ENCODE measurements at places on chromosomes 16 and 17.
A peak's percentile ranks its signal among the peaks of the same experiment; 100 is the strongest.

GRCh38 chr17:51745993-51746392, 412.5 kb downstream of the CA10 start:
- no peak for DNase-seq

DNA sequence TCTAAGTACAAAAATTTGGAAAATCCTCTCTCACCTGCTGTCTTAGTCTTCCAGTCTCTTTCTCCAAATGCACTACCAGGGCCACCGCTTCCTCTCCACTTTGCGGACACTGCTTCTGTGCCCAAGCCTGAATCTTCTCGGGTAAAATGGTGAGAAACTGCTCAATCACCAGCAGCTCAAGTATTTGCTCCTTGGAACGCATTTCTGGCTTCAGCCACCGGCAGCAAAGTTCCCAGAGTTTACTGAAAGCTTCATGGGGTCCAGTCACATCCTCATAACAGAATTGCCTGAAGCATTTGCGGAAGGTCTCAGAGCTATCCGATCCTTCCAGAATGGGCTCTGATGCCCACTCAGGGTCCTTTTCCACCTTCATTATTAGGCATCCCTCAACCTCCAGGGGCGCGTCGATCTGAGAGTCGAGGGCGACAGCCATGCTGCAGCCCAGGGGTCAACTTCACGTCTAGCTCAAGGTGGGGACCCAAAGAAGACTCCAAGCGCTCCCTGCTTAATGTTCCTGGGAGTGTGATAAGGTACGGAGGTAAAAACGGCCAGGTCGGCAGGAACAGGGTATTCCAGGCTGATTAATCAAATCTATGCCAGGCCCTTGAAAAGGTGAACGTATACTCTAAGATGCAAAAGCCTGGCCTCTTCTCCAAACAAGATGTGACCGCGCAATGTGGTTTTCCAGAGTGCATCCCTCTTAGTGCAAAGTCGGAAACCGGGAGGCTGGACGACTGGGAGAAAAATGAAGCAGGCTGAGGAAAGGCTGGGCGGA, 763 bp downstream of the ZKSCAN2 start:
- DNase-seq: peak; percentile 9

- peak; percentile 68 for DNase-seq
Measured at GRCh38 chr17:17685775-17686291, 4.6 kb downstream of the RAI1 start.

GRCh38 chr16:3471518-3472176, 23.6 kb downstream of the C16orf90 start:
- DNase-seq: no peak

- DNase-seq: no peak
Measured at GRCh38 chr17:66978514-66979061, 14.1 kb downstream of the CACNG4 start.

DNA sequence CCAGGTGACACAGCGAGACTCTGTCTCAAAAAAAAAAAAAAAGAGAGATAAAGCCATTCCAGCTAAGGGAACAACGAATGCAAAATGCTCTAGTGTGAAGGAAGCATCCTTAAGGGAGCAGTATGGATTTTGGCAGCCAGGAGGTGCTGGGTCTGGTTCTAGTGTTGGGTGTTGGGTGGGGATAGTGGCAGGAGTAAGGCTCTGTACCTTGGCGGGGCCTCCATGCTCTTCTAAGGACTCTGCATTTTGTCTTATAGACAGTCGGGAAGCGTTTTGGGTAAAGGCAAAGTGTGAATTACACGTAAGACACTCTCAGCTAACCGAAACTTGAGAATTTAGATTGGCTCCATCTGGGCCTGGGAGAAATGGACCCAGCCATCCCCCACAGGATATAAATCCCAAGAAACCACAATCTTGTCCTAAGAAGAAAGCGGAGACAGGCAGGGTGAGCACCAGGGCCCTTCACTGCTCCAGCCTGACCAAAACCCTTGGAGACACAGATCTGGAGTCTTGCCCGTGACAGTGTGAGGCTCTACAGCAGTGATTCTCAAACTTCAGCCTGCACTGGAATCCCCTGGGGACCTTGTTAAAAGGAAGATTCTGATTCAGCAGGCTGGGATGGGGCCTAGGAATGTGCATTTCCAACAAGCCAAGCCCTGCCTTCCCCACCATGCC, 33.1 kb upstream of the PHB1 start:
- peak; percentile 92 for DNase-seq

- no peak for DNase-seq
Measured at GRCh38 chr16:4924593-4925292, 12.2 kb downstream of the PPL start.

DNA sequence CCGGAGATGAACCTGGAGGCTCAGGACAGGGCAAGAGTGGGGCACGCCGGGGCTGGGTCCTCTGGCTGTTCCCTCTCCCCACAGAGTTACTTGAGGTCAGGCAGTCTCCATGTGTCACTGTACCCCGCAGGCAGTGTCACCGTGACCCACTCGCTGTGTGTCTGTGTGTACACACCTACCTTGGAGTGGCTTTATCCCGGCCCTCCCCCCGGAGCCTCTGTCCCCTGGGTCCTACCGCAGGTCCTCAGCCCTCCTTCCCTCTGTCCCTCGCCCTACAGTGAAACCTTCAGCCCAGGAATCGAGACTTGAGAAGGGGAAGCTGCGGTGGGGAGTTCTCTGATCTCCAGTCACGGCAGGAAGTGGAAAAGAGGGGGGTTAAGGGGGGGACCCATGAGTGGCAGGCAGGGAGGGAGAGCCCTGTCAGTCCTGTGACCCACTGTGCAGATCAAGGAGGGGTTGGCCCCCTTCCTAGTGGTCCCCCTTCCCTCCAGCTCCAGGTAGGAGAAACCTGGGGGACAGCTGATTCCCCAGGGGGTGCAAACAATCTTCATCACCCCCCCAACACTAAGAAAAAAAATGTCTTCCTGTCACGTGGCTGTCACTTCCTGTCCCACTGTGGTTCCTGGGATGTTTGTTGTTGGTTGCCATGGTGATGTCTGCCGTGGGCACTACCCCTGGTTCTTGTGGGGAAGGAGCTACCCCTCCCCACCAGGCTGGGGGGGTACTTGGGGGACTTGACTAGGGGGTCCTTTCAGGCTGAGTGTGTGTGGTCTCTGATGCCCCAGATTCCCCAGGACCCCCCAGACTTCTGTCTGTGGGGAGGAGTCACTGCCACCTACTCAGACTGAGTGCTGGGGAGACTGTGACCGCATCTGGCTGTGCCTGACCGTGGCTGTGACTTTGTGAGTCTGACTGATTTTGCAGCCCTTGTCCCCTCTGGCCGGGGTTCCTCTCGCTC, 13.7 kb downstream of the RARA start:
- peak; percentile 89 for DNase-seq

GRCh38 chr17:29929006-29929532, 959 bp downstream of the SSH2 start:
- DNase-seq: peak; percentile 24

DNA sequence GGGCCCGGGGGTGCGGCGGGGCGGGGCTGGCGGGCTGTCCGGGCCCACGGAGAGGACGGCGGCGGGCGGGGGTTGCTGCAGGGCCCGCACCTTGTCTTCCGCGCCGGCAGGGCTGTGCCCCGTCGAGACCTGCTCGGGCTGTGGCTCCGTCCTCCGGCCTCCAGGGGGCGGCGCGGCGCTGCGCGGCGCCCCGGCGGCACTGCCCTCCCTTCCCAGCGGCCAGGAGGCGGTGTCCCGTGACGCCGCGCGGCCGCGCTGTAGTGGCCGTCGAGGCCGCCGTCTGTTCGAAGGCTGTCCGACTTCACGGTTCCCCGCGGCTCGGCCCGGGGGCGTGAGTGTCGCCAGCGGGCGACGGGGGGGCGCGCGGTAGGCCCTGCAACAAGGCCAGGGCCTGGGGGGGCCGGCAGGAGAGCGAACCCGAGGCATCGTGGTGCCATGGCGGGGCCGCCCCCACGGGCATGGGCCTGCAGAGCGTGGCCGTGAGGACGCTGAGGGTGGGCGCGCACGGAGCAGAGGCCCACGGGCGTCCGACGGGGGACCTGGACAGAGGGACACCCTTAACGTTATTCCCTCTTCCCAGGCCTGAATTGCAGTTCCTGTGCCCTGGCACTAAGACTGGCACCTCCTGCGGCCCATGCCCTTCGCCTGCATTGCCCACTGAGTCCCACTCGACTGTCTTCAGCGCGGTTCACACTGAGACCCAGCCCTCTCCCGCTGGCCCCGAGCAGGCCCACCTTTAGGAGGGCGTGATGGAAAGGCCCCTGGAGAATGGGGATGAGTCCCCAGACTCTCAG, at the start of gene PLEKHG4:
TSS of gene PLEKHG4 (plus strand) at position 237 of the 794 bp plus-strand sequence. CDS start at position 750, 513 bp downstream.
- DNase-seq: peak; percentile 84

DNA sequence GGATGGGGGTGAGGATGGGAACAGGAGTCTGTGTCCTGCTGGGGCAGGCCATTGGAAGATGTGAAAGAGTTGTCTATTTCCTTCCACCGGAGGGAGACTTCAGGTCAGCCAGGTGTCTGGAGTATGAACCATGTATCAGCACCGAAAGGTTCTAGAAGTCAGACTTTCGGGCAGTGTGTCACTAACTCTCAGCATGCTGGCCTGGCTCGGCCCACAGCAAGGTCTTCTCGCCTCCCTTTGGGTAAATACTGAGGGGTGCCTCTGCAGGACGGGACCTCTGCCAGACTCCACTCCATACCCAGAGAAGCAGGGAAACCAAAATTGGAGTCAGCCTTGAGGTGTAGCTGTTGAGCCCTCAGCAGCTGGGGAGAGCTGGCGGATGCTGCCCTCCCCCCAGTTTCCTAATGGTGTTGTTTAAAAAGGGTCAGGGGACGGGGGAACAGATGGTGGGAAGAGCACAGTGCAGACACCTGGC, 507 bp downstream of the CIITA start:
- no peak for DNase-seq

DNA sequence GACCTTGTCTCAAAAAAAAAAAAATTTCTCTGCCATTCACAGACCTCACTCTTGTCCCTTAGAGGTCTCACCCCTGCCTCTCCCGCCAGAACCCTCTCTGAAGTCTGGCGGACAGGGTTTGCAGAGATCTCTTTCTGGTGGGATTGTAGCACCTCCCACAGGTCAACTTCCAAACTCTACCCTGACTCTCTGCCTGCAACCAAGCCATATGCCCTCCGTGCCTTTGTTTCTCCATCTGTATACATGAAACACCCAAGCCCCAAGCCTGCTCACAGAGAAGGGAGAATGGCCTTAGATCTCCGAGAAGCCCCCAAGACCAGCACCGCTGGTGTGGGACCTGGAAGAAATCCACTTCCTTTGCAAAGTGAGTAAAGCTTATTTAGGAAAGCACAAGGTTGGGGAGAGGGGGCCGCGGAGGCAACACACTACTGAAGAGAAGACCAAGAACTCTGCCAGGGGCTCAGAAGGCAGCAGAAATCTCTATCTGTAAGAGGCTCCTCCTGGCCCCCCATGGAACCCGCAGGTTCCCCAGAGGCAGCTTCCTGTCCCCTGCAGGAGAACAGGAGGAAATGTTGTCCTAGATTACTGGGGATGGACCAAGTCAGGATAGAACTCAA, 219.9 kb downstream of the C16orf78 start:
- no peak for DNase-seq

- peak; percentile 93 for DNase-seq
Measured at GRCh38 chr17:681738-682529, 32.7 kb downstream of the VPS53 start.

DNA sequence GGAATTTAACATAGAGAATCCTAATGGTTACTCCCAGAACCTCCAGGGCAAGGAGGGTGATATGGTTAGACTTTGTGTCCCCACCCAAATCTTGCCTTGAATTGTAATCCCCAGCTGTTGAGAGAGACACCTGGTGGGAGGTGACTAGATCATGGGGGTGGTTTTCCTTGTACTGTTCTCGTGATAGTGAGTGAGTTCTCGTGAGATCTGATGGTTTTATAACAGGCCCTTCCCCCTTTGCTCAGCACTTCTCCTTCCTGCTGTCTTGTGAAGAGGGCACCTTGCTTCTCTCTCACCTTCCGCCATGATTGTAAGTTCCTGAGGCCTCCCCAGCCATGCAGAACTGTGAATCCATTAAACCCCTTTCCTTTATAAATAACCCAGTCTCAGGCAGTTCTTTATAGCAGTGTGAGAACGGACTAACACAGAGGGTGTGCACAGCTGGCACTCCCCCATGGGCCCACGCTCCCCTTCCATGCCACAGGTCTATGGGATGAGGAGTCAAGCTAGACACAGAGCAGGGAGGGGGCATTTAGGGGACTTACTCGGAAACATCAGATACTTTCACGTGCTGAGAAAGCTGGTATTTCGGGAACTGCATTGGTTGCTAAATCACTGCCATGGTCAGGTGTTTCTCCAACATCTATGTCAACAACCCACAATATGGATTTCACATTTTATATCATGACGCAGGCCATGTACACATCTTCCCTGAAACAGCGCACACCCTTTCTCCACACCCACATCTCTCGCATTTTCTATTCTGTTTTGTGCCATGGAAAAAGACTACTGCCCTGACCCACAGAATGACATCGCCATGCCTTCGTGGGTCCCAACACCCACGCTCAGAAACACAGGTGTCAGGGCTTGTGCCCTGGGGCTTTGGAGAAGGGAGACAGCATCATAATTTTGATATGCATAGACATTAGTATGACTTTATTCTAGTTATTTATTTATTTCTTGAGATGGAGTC, 199.1 kb upstream of the GSE1 start:
- DNase-seq: no peak

GRCh38 chr16:1286513-1287094, 22.8 kb upstream of the UBE2I start:
- no peak for DNase-seq

- peak; percentile 12 for DNase-seq
Measured at GRCh38 chr17:79082311-79083190, 7.9 kb downstream of the ENGASE start.

- DNase-seq: no peak
Measured at GRCh38 chr17:44918006-44918405, 2.7 kb upstream of the GFAP start.

DNA sequence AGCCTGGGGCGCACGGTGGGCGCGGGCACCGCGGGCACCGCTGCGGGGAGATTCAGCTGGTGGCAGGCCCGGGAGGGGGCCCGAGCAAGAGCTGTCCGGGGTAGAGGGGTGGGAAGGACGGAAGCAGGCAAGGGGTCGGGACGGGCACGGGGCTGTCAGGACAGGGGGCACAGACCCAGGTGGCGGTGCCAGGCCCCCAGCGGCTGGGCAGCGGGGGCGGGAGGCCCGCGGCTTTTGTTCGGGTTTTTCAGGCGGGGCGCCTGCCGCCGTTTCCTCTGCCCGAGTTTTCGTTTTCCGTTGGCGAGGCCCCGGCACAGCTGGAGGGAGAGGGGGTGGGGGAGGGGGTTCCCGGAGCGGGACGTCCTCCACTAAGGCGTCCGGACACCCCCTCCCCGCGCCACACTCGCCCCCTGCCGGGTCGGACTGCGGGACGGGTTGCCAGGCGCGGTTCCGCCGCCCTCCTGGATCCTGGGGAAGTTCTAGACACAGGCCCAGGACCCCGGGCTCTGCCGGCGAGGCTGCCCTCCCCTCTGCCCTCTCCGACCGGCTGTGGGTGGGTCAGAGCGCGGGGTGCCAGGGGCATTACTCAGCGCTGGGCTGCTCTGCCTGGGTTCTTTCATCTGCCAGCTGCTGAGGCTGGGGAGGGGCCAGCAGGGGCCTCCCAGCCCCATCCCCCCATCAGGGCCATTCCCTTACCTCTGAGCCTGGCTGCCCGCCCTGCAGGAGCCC, 543 bp downstream of the ARHGAP23 start:
- DNase-seq: peak; percentile 52
